Activated gamma-delta T cell treated with anti-CD3 and anti-CD28 coated beads, Interleukin-2, amount 50 U/mL, for 16 hours (primary cell): ENCODE measurements at places on chromosomes 7 and 10.

GRCh38 chr10:30034433-30035137 is 24.8 kb downstream of the JCAD start:
- no peak for DNase-seq

DNA sequence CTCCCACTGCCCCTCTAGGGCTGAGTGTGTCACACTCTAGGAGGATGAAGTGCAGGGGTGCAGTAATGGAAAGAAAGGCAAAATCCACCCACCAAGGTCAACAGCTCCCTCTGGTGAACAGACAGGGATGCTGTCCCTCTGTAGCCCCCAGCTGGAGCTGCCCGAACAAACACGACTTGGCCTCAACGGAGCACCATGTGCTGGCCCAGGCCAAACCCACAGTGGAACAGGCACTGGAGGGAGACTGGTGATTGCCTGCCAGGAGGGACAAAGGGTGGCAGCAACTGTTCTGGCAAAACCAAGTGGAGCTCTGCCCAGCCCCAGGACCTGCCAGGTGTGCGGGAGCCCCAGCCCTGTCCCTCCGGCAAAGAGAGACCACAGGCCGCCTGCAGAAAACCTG is 20.7 kb downstream of the PDIA4 start:
- no peak for DNase-seq

DNA sequence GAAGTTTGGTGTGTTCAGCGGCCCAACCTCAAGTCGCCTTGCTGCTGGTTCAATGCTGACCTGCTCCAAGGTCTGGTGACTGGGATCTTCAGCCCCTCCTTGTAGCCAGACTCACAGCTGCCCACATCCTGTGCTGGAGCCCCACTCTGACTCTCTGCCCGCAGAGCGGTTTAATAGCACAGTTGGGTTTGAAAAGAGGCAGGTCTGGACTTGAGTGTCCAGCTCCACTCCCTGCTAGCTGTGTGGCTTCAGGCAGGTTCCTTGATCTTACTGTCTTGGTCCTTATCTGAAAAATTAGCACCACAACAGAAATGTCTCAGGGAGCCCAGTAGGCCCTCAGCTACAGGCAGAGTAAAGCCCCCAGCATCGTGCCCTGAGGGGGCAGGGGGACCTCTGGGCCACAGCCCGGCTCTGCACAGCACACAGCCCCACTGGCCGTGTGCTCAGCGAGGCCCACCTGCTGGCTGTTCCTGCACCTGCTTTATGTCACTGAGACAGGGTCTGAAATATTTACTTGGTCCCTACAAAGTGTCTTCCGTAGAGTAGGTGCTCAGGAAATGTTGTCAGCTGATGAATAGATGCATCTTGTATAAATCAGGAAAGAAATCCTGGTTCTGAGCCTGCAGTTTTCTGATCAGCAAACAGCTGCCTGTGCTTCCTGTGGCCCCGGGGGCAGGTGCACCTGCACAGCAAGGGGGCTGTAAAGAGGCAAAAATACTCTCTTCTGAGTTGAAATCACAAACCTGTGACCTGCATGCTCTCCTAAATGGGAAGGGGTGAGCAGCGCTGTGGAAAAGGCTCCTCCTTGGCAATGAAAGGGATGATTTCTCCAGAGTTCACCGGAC is 155.5 kb downstream of the SVIL start:
- DNase-seq: no peak

DNA sequence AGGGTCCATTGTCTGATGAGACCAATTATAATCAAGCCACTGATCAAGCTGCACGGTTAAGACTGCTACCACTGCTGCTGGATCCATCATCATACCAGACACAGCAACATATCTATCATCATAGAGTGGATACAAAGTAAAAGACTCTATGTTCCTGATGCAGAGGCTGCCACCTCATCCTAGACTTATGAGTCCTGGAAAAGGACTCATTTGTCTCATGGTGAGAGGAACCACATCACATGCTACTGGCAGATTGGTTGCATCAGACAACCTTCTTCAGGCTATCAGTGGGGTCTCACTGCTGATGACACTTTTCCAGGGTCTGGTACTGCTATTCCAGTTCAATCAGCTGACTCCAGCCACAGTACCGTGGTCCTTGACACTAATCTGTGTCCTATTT is 79.0 kb downstream of the ABI1 start:
- DNase-seq: no peak

DNA sequence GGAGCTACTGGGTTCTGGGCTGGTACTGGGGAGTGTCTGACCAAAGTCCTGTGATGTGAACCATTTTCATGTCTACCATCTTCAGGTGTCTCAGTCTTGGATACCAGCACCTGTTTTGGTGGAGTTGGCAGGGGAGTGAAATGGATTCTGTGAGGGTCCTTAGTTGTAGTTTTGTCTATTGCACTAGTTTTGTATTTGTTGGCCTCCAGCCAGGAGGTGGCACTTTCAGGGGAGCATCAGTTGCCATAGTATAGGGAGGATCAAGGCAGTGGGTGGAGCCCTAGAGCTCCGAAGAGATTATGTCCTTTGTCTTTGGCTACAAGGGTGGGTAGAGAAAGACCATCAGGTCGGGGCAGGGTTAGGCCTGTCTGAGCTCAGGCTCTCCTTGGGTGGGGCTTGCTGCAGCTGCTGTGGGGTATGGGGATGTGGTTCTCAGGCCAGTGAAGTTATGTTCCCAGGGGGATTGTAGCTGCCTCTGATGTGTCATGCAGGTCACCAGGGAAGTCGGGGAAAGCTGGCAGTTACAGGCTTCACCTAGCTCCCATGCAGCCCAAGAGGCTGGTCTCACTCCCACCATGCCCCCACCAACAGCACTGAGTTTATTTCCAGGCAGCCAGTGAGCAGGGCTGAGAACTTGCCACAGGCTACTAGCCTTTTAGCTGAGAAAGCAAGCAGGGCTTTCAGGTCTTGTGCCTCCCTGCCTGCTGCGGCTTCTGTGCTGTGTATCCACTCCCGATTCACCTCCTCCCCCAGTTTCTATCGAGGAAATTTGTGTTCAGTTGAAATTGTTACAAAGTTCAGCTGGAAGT is 153.1 kb downstream of the ZNF365 start:
- DNase-seq: no peak

DNA sequence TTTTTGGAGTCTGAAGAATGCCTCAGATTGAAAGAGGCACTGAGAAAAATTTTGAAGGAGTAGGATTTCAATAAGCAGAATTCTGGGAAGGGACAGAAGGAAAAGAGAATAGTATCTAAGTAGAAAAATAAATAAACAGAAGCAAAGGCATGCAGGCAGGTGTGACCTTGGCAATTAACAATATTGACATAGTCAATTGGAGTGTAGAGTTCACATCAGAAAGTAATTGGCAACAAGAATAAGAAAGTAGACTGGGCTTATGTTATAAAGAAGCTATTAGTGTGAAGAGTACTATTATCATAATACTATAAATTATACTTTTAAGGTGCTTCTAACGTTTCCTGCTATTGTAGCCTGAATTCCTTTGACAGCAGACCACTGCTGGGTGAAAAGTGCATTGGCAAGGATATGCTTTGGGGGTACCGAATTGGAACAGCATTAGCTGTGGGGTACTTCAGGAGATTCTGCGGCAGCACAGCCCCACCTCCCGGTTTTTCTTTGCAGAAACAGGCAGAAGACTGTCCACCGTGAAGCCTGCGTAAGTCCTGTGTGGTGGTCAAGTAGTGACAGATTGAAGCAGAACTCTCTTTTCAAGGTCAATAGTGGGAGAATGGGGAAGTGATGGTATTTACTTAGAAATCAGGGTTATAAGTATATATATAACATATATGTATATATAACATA is 357.0 kb downstream of the THSD7A start:
- DNase-seq: no peak

GRCh38 chr10:1530871-1531517 is 206.3 kb downstream of the ADARB2 start:
- no peak for DNase-seq

DNA sequence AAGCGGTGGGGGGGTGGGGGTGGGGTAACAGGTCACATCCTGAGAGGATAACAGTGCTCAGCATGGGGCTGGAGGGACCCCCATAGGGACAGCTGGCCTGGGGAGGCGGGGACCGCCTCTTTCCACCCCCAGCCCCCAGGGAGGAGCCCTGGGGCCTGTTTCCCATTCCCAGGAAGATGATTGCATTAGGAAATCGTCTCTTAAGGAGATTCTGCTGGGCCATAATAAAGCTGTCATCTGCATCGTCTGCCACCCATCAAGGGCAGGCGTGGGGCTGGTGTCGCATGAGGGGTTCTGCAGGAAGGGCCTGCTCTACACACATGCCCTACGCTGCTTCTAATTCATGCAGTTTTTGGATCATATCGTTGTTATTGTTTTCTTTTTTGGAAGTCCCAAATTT is 17.2 kb downstream of the RET start:
- DNase-seq: no peak

DNA sequence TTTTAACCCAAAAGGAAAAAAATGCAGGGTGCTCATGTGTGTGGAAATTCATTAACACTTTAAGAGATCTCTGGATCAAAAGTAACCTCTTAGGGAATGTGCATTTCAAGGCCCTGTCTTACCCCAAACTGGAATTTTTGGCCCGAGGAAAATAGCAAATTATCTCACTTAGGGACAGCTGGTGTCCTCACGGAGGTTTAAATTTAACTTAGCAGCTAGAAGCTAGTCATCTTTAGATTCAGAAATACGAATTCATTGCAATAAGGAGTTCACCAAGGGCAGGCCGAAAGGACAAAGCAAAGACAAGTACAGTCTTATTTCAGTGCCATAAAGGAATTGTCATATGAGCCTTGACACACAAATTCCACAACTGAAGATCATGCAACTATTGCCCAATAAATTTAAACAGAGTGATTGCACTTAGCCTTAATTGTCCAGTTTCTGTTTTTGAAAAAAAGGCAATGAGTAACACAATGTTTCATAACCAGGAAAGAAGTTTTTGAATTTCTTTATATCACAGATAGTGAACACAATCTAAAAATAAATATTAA is 22.4 kb upstream of the SEMA3C start:
- no peak for DNase-seq

DNA sequence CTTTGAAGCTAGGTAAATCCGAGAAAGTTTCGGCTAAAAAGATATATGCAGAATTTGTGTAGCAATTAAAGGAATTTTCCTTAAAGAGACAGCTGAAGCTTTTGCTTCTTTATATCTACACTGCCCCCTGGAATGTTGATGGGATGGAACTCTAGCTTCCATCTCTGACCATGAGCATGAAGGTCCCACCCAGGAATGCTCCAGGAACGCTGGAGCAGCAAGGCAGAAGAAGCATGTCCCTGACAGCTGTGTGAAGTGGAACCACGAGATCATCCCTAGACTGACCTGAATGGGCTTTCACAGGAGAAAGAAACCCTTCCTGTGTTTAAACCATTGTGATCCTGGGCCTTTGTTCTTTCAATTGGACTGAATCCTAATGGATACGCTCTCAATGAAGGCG is 99.7 kb upstream of the NOBOX start:
- no peak for DNase-seq
